ENCODE measurements at places on chromosomes 6 and 20.

DNA sequence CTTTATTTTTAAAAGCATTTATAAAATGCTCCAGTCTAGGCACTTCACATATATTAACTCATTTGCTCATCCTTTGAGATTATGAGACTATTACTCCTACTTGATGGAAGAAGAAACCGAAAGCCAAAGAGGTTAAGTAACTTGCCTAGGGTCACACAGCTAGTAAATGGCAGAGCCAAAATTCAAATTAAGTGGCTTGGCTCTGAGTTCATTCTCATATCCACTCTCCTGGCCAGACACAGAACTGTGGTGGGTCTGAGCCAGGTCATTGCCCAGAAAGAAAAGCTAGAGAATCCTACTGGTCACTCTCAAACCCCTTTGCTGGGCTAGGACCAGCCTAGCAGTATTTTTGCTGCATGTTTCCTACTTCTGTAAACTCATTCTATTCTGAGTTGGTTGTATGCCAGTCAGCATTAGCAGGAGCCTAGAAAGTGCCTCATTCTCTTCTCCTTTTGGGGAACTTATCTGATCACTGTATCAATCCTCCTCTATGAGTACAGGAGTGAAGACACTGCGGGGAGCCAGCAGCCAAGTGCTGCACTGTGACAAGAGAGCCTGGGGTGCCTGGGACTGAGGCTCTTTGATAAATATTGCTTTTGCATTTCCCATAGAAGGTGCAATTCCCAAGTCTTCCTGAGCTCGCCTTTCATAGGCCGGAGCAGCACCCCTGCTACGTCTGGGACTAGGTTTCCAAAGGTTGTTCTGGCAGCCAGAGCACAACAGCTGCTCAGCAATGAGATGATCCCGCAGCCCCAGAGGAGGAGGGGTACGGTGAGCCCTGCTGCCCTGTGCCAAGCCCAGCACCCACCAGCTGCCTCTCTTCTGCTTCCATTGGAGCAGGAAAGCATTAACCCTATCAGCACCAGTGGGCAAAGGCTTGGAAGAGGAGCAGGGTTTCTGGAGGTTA is 728.3 kb downstream of the MAFB start:
- DNase-seq, result no peak

GRCh38 chr6:31083742-31084354 is 28.5 kb downstream of the C6orf15 start:
- DNase-seq, result peak; percentile 51

- peak; percentile 69 for DNase-seq
These were observed 499.1 kb downstream of the CD83 start for GRCh38 chr6:14616656-14617055.

GRCh38 chr6:113719064-113719463 is 138.1 kb upstream of the MARCKS start:
- DNase-seq, result peak; percentile 53

- DNase-seq, result no peak
These were observed 130.5 kb downstream of the ZFP64 start for GRCh38 chr20:52060794-52061714.

DNA sequence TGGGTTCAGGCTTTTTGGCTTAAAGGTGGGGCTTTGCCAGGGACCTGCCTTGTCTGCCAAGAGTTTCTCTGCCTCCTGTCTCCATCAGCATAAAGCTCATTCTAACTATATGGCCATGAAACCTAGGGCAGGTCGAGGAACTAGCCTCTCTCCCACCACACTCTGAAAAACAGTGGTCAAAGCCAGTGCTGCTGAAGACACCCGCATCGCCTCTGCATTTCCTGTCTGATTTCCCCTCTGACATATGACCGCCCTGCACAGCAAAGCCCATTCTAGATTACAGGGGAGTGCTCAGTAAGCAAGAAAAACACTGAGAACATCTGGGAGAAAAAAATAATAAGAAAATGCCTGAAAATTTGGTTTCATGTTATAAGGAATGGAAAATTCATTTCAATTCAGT is 573.6 kb downstream of the PRKN start:
- DNase-seq, result no peak

GRCh38 chr6:424741-425417 is 33.3 kb downstream of the IRF4 start:
- peak; percentile 93 for DNase-seq

Data from MV-4-11 (cell line).